Cortex of kidney (tissue), 1 donor: ENCODE measurements at places on chromosomes 4 and X.

GRCh38 chr4:186760576-186760975 lies 36.9 kb upstream of the FAT1 start:
- DNase-seq: no peak

DNA sequence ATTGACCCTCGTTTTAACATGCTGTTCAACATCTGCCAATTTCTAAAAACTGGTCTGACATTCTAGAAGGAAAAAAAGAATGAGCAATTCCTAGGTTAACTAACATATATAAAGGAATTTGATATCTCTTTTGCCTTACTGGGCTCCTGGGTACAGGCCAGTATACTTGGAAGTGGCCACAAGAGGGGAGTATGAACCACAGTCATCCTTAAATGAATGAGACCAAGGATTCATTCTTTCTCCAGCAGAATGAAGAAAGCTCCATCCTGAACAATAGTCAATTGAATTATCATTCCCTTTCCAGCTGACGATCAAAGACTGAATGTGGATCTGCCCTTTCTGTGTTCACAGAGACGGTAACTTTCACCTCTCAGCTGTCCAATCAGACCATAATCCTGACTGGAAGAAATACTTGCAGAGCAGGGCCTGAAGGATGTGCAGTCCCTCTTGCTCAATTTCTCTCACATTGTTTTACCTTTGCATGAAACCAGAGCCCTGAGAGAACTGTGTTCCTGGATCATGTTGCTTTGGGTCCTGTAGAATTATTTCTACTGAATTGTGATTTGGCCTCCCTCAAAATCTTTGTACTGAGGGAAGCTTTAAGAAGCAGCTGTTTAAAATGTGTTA lies 14.8 kb upstream of the SPARCL1 start:
- no peak for DNase-seq

DNA sequence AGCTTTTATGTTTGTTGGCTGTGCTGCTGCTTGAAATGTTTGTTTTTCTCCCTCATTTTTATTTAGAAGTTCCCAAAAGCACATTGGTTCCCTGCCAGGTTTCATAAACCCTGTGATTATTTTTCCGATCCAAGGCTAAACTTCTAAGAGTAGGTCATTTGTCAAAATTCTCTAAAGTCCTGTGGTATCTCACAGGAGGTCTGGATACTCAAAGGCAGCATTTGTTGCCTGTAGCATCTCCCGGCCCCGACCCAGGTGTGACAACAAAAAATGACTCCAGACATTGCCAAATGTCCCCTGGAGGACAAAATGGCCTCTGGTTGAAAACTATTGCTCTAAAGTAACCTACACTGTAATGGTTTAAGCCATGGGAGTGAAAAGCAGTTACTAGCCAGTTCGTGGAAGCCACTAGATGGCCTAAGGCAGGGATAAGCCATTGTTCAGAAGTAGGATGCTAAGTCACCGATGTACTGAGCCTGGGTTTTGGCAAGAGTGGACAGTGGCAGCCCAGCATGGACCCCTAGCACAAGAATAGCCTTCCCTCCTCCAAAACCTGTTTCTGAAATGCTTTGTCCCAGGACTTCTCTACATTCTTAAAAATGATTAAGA lies 256.1 kb downstream of the THOC2 start:
- DNase-seq: no peak

DNA sequence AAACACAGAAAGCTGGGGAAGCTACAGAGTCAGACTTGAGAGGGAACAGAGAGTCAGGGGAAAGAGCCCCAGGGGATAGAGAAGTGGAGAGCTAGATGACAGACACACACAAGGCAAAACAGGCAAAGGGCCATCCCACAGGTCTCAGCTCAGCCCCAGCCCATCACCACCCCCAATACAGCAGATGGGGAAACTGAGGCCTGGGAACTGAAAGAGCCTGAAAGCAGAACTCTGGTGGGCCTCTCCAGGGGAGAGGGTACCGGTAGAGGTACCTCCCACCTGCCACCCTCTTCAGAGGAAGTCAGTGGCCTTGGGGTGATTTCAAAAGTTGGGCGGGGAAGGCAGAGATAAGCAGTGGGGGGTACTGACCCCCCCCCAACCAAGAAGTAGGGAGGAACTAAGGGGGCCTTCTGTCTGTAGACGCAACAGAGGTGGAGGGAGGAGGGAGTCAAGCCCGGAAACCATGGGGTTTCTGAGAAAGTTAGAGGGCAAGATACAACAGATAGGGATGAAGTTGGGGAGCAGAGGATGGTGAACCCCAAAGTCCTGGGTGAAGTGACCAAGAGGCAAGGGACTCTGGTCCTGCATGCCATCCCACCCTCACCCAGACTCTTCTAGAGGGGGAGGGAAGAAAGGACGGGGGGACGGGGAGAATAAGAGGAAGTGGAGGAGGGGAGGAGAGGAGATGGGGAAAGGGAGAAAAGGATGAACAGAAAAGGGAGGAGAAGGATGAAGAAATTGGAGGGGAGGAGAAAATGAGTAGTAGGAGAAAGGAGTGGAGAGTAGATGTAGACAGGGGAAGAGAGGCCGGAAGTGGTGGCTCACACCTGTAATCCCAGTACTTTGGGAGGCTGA lies 3.2 kb downstream of the GATA1 start:
- no peak for DNase-seq

- DNase-seq: no peak
Observed at GRCh38 chr4:23853986-23854660, 35.7 kb downstream of the PPARGC1A start.

DNA sequence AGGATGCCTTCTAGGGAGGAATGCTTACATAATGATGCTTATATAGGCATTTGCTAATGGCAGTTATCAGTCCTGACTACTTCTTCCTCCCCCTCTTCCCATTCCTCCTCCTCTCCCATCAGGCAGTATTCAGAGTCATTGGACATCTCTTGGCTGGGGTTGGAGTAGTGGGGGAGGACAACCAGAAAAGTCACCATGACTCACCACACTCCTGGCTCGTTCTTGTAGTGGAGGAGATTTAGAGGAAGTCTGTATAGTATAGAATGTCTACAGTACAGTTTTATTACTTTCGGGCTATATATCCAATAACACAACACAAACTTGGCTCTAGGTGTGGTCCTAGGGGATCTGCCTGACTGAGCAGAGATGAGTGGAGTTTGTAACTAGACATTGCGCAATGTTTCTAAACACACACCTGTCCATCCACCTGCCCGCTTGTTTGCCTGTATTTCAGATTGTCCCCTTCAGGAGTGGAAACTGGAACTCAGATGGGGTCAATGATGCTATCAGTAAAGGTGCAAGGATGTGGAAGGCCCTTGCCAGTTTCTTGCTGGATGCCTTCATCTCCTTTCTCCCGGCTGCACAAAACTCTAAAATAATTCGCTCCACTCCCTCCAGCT lies 27.9 kb upstream of the KIAA1210 start:
- DNase-seq: no peak

DNA sequence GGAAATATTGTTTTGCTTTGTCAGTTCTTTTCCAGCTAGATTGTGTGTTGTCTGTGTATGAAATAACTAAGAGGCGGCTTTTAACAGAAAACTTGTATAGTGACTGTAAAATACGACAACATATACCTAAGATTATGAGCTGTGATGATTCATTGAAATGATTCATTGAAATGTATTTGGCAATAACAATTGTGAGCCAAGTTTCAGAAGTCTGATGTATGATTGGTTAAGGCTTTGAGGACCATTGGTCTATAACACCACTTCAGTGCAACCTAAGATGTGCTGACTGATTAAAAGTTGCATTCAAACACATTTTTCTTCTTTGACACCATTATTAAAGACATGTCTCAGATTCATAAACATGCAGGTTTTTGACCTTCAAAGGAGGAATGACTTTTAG lies 76.6 kb downstream of the PTPN13 start:
- DNase-seq: no peak

- DNase-seq: no peak
Observed at GRCh38 chr4:169439244-169439643, 168.5 kb upstream of the SH3RF1 start.

DNA sequence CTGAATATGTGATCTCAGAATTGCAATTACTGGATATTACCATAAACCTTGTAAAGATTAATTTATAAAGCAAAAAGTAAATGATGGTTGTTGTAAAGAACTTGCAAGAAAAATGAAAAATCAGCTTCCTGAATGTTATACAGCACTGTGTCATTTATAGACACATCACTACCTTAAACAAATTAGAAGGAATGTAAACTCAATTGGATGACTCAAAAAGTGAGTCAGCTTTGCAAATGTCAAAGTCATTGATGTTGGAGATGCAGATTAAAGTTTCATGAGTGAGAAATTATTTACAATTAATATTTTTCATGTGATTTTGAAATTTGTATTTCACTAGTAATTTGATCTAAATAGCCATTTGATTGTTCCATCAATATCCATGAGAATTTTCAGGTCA lies 193.2 kb downstream of the RAPGEF2 start:
- no peak for DNase-seq

GRCh38 chr4:96473246-96473645 lies 633.4 kb downstream of the PDHA2 start:
- DNase-seq: no peak

- DNase-seq: no peak
Observed at GRCh38 chr4:16264798-16265197, 38.5 kb upstream of the TAPT1 start.

DNA sequence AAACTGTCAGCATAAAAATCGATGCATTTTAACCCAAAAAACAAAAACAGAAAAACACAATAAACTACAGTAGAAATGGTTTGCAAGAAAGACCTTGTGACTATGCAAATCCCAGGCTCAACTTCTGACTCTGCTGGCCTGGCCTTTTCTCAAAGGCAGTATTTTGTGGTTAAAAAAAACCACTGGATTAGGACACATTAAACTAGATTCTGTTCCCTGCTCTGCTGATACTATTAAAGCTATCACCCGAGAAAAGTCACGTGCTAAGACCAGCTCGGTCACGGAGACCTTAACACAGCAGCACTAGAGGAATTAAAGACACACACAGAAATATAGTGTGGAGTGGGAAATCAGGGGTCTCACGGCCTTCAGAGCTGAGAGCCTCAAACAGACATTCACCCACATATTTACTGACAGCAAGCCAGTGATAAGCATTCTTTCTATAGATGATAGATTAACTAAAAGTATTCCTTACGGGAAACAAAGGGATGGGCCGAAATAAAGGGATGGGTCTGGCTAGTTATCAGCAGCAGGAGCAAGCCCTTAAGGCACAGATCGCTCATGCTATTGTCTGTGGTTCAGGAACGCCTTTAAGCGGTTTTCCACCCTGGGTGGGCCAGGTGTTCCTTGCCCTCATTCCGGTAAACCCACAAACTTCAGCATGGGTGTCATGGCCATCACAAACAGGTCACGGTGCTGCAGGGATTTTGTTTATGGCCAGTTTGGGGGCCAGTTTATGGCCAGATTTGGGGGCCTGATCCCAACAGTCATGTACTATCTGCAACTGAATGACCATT lies 16.1 kb downstream of the CBR4 start:
- DNase-seq: no peak

DNA sequence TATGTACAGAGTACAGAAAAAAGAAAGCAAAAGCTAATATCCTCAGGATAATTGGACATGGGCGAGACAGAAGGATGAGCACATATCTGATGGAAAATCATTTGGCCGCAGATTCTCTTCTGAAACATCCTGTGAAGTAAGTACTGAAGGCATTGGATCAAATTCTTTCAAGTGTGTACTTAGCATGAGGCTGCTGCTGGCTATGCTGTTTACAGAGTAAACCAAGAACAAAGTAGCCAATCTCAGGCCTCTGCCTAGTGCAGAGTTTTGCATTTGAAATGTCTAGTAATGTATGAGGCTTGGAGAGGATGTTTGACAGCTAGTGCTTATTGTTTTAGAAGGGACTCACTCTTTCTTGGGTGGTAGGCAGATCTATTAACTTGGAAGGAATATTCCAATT lies 128.5 kb downstream of the MAGEC2 start:
- no peak for DNase-seq

- DNase-seq: no peak
Observed at GRCh38 chr4:101282076-101282844, 65.1 kb downstream of the PPP3CA start.

GRCh38 chrX:150935467-150935866 lies 37.0 kb upstream of the CD99L2 start:
- DNase-seq: no peak

GRCh38 chr4:36037127-36037526 lies 207.2 kb downstream of the ARAP2 start:
- no peak for DNase-seq

DNA sequence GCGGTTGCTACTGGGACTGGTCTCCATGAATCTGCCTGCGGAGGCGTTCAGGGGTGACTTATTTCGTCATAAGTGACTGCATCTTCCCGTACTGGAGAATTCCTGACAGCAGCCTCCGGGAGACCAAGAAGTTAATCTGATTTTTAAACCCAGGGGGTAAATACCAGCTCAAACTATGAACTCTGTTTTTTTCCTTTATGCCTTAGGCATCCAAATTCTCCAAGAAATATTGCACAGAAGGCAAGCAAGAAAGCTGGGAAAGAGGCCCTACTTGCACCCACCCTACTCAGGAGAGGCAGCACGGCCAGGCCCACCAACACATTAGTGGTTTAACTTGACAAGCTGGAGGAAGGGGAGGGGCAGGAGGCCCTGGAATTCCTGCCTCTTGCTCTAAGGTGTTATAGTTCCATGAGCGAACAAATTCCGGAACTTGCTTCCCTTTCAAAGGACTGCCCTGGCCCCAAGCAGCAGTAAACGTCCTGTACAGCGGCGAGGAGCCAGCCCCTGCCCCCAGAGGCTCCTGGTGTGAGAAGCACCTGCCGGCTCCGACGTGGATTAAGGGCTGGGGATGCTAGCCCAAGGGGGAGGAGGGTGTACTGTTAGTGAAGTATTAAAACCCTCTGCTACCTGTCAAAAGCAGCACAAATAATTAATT lies 177.2 kb downstream of the AFAP1 start:
- no peak for DNase-seq

DNA sequence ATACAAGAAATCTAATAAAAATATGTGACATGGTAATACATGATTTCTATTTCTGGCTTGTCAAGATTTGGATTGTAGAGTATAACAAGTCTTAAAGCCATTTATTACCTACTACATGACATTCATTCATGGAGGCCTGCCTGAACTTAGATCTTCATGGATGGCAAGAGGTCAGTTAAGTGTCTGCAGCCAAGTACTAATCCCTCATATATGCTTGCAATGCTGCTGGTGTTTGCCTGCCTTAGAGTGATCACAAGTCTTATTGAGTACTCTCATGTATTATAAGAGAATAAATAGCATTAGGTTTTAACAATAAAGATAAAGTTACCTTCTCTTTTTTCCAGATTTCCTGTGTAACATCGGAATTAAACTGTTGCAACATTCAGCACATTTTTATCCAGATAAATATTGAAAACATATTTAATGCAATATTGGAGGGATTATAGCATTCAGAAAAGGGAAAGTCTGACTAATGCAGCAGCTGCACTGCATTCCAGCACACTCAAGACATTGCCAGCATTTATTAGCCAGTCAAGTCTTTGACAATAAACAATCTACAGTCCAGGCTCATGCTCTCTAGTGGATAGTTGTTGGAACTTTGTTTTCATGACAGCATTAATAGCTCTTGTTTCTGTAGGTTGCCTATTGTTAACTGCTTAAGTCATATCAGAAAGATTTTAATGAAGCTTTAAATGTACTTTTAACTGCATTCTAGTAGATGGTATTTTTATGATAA lies 737.1 kb downstream of the FAT4 start:
- DNase-seq: no peak

- DNase-seq: no peak
Observed at GRCh38 chr4:150852216-150852615, 162.9 kb downstream of the LRBA start.

GRCh38 chr4:89316931-89317366 lies 9.3 kb upstream of the GPRIN3 start:
- no peak for DNase-seq

- no peak for DNase-seq
Observed at GRCh38 chr4:158530381-158530780, 8.7 kb downstream of the RXFP1 start.

GRCh38 chr4:155543126-155543765 lies 123.4 kb upstream of the GUCY1A1 start:
- DNase-seq: no peak
